ENCODE measurements at places on chromosomes 6 and 20.
A peak's percentile ranks its signal among the peaks of the same experiment; 100 is the strongest.

- DNase-seq = no peak
Measured at GRCh38 chr6:150900049-150900448, 34.5 kb downstream of the MTHFD1L start.

GRCh38 chr6:6751619-6752023 is 163.1 kb downstream of the LY86 start:
- DNase-seq = no peak

GRCh38 chr20:48847498-48848205 is 19.9 kb upstream of the PREX1 start:
- DNase-seq = no peak

GRCh38 chr6:53962646-53963045 is 148.6 kb upstream of the MLIP start:
- no peak for DNase-seq

GRCh38 chr6:152749336-152749735 is 1.3 kb upstream of the VIP start:
- DNase-seq = no peak

- no peak for DNase-seq
Measured at GRCh38 chr6:99790679-99791078, 184.0 kb downstream of the PRDM13 start.

- no peak for DNase-seq
Measured at GRCh38 chr6:123064038-123064437, 68.0 kb downstream of the CLVS2 start.

DNA sequence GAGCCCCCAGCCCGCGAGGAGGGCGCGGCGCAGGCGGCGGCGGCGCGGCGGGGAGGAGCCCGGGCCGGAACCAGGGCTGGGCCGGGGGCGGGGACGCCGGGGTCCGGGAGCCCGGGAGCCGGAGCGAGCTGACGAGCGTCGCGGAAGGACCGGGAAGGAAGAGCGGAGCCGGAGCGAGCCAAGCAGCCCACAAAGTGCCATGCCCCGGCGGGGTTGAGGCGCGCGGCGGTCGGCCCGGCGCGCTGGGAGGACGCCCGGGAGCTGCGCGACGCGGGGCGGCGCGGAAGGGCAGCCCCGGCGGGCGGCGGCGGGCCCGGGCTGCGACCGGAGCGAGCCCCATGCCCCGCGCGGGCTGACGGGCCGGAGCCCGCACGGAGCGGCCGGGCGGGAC is 289 bp downstream of the FOXP4 start:
- DNase-seq = no peak

GRCh38 chr6:35454391-35455110 is 2.4 kb downstream of the FANCE start:
- DNase-seq = no peak

DNA sequence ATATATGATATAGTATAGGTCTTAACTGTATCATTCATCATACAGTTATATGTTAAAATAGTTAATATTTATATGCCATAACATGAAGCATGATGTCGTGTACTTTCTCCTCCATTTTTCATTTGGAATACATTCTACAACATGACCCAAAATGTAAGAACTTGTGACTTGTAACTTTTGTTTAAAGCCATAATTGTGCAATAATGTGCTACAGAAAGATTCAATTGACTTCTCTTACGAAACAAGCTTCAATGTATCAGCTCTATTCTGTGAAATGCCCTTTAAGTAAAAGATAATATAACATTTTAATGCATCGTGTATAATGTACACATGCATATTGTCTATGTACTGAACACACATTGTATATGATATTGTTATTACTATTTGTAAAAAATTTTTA is 76.7 kb upstream of the FABP7 start:
- no peak for DNase-seq

GRCh38 chr6:12298017-12298978 is 8.1 kb downstream of the EDN1 start:
- no peak for DNase-seq

GRCh38 chr6:80508885-80509630 is 402.6 kb downstream of the BCKDHB start:
- no peak for DNase-seq

GRCh38 chr20:43065299-43065698 is 124.4 kb downstream of the PTPRT start:
- DNase-seq = no peak

DNA sequence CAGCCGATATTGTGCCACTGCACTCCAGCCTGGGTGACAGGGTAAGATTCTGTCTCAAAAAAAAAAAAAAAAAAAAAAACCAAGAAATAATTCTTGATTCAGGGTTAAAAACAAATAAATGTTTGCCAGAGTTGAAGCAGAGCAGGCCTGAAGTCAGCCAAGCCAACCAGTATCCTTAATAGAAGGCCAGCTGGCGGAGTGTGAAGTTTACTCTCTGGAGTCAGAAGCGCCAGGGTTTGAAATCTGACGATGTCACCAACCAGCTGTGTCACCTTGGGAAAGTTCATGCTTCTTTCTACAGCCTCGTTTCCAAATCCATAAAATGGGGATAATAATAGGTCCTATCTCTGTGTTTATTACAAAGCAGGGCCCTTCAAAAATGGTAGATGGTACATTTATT is 73.0 kb upstream of the ENPP5 start:
- no peak for DNase-seq

DNA sequence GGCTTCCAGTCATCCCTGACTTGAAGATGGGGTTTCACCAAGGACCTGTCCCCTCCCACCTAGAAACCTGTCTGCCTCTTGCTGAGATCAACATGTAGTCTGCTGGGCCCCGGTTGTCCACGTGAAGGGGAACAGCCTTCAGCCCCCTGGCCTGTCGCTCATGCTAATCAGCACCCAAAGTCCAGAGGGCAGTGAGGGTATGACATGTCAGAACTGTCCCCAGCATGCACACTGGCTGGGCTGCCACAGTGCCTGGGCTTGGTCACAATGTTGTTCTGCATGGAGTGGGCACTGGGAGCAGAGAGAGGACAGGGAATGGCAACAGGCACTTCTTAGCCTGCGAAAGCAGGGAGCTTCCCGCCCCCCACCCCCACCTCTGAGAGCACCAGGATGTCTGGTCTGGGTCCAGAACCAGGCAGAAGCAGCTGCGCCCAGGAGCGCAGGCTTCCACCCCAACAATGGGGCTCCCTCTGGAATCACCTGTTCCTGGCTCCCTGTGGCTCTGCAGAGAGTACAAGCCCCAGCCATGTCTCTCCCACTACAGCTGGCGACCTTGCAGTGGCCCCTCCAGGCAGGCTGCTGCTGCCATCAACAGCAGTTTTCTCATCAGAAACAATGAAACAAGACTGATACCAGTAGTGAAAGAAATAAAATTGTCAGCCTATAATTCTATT is 182.7 kb downstream of the KHDRBS2 start:
- no peak for DNase-seq

- DNase-seq = peak; percentile 6
Measured at GRCh38 chr6:153947808-153948447, 91.1 kb upstream of the OPRM1 start.

- no peak for DNase-seq
Measured at GRCh38 chr6:64547594-64548268, 912.1 kb downstream of the PHF3 start.

DNA sequence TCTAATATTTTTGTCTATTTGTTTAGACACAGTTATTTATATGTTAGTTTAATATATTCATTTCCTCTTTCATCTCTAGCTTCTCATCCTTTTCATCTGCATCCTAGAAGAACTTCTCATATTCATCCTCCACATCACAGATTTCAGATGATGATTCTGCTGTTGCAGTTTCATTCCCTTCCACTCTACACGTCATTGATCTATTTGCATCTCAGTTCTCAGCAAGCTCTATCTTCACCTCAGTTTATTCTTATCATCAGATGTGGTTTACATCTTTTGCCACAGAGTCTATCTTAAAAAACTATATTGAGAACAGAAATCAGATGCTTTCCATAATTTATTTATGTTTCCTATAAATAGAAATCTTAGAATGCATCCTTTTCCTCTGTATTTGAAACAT is 13.3 kb downstream of the SLC2A12 start:
- DNase-seq = no peak

GRCh38 chr20:60233018-60233630 is 274.9 kb downstream of the CDH26 start:
- DNase-seq = peak; percentile 32

GRCh38 chr6:159821122-159821521 is 21.0 kb downstream of the PNLDC1 start:
- no peak for DNase-seq

DNA sequence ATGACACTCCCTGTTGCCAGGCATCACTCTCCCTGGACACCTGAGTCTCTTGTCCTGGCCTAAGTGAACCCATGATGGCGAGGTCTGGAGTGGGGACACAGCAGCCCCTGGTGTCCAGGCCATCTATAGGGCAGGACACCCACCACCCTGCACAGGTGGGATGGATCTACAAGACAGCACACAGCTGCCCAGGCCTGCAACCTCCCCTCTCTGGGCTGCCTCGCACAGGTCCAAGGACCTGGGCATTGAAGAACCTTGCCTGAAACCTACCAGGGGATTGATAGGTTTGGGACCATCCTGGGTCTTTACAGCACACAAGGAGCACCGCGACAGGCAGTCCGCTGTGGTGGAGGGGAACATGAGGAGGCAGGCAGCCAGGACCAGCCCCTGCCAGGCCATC is 11.2 kb downstream of the PDYN start:
- no peak for DNase-seq

DNA sequence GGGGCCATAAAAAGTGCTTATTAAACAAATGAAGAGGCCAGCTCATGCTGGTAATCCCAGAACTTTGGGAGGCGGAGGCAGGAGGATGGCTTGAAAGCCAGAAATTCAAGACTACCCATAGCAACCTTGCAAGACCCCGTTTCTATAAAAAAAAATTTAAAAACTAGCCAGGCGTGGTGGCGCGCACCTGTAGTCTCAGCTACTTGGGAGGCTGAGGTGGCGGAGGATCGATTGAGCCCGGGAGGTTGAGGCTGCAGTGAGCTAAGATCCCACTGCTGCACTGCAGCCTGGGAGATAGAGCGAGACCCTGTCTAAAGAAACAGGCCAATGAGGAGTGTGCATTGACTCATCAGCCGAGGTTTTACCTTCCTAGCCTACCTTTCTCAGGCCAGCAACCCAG is 15.2 kb downstream of the NPEPL1 start:
- no peak for DNase-seq

Data from EL (cell line).